ENCODE measurements at places on chromosomes 11 and 22.

DNA sequence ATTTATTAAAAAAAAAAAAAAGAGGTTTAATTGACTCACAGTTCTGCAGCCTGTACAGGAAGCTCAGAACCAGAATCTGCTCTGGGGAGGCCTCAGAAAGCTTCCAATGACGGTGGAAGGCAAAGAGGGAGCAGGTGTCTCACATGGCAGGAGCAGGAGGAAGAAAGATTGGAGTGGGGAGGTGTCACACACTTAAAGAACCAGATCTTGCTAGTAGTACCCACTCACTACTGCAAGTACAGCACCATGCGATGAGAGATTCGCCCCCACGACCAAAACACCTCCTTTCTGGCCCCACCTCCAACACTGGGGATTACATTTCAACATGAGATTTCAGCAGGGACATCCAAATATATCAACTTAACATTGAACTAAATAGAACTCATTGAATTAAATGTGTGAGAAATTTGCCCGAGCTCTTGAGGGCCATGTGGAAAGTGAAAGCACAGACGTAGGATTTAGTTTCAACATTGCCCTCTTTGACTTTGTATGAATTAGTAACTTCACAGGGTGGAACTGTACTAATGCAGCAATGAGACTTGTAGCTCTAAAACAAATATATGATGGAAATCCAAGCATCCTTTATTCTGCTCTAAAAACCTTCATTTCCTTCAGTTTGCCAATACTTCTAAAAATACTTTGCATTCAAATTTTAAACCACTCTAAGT, 628.2 kb downstream of the FAM181B start:
- no peak for DNase-seq

DNA sequence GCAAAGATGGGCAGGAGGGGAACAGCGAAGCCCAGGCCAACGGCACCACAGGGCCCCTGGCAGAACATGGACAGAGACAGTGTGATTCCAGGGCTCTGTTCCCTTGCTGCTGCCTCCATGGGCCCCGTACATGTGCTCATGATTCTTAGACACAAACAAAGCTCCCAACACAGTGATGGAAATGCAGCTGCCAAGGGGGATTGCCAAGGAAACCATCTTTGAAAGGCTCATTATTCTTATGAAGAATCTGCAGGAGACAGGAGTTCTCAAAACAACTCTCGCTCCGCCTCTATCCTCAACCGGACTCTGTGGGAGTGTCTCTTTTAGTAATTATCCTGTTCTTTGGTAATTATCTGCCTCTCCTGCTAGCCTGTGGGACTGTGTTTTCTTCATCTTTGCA, 32.2 kb downstream of the SERPINH1 start:
- DNase-seq, result no peak

GRCh38 chr11:113387605-113388211, at the start of gene ANKK1:
Gene ANKK1 (plus strand): TSS chr11:113387779. CDS start chr11:113387885, 106 bp downstream.
- no peak for DNase-seq

DNA sequence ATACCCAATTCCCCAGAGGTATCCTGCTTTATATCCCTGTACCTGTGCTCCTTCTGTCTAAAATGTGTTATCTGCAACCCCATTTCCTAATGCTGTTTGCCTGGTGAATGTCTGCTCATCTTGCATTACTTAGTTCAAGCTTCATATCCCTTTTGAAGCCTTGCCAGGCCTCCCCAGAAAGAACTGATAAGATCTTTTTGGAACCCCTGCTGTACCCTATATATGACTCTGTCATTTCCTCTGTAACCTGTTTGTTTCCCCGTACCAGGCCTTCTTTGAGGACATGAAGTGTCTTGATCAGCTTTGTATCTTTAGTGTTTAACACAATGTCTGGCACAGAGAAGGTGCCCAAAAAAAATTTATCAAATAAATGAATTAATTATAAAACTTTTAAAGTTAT, 77.6 kb downstream of the LIF start:
- DNase-seq, result no peak

DNA sequence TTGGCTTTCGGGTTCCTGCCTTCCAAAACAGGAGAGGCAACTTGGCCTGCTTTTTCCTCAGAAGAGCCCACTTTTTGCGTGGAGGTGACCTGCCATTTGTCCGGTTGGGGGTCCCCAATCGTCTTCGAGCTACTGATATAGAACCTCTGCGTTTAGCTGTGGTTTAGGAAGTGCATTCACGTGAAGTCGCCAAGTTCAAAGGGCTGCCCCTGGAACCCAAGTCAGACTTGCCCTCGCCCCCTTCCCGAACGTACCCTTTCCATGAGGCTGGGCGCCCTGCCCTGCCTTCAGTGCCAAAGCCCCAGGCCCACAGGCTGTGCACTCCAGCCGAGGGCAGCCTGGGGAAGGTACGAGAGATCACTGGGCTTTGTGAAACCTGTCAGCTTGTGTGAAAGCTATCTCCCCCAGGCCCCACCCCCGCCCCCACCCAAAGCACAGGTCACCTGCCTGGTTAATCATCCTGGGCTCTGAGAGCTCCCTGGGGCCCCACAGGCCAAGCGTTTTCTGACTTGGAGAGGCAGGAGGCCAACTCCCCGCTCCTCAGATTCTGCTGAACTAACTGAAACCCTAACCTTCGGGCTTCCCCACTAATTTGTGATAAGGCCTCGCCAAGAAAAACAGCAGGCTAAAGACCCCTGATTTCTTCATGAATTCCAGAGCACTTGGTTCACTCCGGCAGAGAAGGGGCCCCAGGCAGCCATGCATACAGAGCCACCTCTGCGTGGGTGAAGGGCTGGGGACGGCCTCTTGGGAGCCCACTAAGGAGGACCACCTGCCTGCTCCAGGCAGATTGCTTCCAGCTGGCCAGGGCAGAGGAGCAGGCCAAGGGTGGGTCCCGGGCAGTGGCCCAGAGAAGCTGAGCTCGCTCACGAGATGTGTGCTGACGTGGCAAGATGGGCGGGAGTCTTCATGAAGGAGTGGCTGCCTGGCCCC, 25.8 kb upstream of the KCNQ1OT1 start:
- no peak for DNase-seq
